ENCODE measurements at places on chromosomes 11 and 22.

- no peak for DNase-seq
Measured at GRCh38 chr11:82183346-82183745, 550.3 kb downstream of the FAM181B start.

DNA sequence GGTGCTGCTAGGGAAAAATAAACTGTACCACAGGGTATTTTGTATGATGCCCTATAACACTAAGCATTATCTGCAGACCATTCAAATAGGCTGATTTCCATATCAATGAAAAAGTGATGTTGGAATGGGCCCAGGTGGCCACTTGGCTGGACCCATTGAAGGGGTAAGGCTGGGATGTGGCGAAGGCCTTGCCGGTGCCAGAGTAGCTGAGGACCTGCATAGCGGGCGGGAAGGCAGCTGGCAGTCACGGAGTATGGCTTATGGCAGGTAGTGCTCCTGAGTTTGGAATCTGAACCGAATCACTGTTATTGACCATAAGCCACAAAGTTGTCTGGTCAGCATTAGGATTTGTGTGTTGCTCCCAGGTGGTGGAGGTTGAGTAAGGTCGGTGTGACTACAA lies 131.0 kb downstream of the MICAL2 start:
- DNase-seq, result no peak

DNA sequence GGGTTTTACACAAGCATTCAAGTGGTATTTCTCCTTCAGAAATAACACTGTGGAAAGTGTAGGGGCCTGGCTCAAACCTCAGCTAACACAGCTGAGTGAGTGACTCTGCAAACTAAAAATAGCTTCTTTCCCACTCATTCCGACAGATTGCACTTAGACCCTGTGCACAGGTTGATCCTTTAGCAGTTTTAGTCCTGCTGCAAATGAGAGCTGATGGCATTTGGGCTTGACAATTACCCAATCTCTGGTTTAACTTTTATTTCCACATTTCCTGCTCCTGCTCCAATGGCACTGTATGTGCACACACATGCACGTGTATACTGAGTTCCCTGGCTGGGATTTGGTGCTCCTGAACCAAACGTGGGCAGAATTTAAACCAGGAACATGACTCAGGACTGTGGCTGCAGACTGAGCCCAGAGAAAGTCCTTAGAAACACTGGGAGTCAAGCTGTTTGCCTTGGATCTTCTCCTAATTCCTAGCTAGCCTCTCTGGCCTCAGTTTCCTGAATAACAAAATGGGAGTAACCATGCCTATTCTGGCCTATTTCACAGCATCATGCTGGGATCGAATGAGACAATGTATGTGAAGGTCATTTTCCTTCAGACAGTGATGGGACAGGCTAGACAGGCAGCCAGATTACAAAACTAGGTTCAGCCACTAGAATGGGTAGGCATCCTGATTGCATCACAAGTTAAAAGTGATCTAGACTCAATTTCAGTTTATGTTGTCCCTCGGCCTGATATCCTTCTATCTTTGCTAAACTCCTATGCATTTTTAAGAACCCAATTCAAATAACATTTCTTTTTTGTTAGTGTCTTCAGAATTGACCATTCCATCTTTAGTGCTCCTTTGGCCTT lies 58.2 kb downstream of the SERGEF start:
- no peak for DNase-seq

GRCh38 chr11:134944986-134945385 lies 532.9 kb upstream of the B3GAT1 start:
- DNase-seq, result no peak

GRCh38 chr11:104968856-104969776 lies 742 bp upstream of the CASP4 start:
- no peak for DNase-seq

GRCh38 chr11:76773921-76774361 lies 9.2 kb upstream of the TSKU start:
- no peak for DNase-seq

DNA sequence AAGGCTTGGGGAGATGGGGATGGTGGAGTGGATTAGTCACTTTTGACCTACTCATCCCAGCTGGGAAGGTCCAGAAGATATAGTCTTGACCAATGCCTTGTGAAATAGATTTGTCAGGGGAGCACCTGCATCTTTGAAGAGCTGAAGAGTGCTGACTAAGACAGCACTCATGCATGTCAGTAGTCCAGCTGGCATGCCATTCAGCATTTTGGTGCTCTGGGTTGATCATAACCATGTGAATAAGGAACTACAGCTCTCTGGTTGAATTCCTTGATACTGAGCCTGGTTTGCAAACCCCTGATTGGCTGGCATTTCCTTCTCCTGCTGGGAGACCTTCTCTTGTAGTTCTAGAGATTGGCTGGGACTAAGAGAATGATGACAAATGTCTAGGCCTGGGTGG lies 106.8 kb upstream of the ALX4 start:
- DNase-seq, result no peak

DNA sequence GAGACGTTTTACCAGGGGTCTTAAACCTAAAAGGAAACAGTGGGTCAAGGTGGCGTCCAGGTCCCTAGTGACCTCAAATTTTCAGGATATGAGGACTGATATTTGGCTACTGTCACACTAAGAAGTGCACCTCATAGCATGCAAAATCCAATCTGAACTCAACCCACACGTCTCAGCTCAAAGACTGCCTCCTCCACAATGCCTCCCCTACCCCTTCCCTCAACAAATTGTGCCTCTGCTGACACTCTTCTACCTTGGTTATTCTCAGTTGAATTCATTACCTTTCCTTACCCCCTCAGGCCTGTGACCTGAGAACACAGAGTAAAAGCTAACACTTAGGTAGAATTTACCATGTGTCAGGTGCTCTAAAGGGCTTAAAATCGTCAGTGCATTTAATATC lies 12.4 kb upstream of the LIPT2 start:
- DNase-seq, result no peak

DNA sequence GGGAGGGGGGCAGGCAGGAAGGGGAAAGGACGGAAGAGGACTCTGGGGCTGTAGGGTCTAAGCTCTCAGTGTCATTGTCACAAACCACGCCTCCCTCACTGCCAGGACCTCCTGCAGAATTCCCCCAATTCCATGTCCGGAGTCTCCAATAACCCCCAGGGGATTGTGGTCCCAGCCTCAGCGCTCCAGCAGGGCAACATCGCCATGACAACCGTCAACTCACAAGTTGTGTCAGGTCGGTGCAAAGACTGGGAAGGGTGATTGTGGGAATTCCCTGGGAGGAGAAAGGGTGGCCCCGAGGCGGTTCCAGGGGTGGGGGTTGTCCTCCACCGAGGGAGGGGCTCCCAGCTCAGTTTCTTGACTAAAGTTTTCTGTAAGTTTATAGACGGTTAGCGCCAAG lies 86.0 kb downstream of the FEZ1 start:
- no peak for DNase-seq

DNA sequence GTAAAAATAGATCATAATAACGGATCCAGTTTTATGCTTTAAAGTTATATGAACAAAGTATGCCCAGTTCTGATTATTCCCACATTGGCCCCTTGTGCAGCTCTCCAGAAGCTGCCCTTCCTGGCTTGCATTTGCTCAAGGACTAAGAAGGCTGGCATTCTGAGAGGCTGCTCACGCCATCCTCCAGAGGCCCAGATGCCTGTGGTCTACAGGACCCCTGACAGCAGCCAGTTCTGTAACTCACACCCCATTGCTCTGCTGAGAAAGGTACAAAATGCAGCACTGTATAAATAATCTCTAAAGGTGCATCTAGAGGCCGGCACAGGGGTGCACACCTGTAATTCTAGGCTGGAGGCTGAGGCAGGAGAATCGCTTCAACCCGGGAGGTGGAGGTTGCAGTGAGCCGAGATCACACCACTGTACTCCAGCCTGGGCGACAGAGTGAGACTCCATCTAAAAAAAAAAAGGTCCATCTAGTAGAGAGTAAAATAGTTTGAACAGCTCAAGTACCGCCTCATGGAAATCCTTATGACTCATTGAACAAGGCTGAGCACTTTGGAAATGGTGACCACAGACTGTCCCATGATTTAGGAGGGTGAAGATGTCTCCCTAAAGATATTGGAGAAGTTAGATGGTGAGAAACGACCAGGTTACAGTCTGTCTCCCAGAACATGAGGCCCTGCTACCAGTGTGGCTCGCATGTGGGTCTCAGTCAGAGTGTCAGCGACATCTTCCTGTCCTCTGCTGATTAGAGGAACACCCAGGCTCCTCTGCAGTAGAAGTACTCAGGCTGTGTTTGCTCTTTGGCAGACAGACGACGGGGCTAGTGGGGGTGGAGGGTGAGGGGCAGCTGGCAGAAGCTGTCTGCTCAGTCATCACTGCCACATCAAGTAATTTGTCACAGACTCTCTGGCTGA lies 56.3 kb downstream of the KREMEN1 start:
- no peak for DNase-seq

DNA sequence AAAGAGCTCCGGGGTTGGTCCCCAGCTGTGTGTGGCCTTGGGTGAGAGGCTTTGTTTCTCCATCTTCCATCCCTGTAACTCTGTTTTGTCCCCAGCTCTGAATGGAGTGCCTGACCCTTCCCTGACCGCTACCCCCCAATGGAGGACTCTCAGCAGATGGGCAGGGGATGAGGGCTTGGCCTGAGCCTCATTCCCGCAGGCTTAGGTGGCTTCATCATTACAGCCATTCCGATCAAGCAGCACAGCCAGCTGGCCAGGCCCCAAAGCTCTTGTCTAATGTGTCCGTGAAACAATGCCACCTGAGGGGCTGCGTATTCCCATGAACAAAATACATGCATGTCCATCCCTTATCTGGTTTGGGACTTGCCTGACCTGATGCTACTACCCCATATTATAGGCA lies 3.9 kb upstream of the CDC42EP2 start:
- DNase-seq, result no peak

- DNase-seq, result no peak
Measured at GRCh38 chr11:83125577-83125976, 31.4 kb upstream of the PCF11 start.

DNA sequence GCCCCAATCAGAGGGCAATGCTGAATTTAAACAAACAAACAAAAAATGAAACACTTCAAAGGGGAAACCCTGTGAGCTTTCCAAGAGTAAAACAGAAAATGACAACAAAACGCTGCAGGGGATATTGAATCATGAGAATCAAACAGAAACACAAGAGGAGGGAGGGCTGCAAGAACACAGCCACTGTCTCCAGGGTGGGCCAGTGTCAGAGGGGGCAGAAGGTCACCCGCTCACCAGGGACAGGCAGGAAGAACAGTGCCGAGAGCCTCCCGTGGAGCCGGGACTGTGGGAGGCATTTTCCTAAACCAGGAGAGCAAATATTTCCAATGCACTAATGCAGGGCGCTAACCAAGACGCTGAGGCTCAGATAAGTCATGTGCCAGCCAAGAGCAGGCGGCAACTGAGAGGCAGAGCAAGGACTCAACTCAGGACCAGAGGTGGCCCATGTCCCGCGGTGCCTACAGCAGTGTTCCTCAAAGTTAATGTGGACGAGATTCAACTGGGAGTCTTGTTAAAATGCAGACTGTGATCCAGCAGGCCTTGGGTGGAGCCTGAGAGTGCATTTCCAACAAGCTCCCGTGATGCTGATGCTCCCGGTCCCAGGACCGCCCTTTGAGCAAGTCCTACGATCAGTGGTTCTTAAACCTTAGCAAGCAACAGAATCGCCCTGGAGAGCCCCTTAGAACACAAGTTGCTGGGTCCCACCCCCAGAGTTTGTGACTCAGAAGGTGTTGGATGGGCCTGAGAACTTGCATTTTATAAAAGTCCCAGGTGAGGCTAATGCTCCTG lies 197.2 kb downstream of the TENM4 start:
- DNase-seq, result no peak

- no peak for DNase-seq
Measured at GRCh38 chr11:13338019-13338426, 60.4 kb downstream of the BMAL1 start.

GRCh38 chr11:96260067-96260511 lies 82.9 kb downstream of the MAML2 start:
- DNase-seq, result no peak

DNA sequence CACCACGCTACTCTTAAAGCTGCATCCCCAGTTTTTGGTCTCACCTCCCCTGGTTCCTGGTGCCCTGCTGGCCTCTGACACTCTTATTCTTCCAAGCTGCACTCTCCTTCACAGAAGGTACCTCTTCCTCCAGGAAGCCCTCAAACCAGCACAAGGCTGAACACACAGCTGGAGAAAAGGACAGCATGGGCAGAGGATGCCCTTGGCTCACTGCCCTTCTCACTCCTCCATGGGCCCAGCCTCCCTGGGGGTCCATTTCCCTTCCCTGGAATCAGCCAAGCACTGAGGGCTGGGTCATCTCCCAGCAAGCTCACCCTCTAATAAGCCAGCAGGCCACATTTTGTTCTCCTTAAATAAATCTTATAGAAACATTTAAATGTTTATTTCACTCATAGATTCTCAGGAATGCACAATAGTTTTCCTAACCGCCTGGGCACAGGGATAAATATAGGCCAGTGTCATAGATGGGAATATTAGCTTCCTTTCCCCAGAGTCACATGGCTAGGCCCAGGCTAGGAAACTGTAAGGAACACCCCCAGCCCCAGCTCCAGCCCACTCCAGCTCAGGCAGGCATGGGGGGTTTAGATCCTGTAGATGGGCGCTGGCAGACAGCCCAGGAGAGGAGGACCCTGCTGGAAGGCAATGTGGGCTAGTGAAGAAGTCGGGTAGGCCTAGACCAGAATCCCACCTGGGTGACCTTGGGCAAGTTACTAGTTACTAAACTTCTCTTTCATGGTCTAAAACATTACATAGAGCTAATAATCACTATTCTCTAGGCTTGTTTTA lies 51.5 kb downstream of the IRAG1 start:
- no peak for DNase-seq

DNA sequence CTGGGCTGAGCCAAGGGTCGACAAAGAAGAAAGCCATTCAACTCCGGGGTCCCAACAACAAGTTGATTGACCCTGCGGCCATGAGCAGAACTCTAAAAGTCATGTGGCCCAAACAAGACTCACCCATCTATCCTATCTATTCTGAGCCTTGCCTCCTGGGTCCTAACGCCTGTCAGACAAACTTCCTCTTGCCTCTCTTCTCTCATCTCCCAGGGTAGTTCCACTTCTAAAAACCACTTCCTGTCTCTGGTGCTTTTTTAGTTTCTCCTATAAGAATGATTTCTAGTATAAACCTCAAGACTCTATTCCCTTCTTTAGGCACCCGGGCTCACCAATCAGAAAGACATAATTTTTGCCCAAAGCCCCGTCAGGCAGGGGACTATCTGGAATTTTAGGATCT lies 530.2 kb downstream of the DLG2 start:
- no peak for DNase-seq

DNA sequence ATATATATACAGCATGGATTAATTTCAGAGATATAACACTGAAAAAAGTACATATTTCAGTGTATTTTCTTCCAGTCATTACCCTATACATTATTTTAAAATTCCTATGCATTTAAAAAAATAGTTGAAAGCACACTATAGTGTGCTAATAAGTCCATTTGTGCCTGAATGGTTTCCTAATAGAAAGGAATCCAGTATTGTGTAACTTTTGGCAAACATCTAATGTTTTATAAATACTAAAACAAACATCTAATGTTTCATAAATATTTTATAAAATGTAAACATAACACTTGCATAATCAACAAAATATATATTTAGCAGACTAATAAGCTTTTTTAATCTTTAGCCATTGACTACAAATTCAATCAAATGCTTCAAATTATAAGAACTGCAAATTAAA lies 126.6 kb upstream of the FIBIN start:
- no peak for DNase-seq

- no peak for DNase-seq
Measured at GRCh38 chr22:26766510-26767350, 109.3 kb downstream of the MIAT start.

- DNase-seq, result no peak
Measured at GRCh38 chr11:104841973-104842525, 56.2 kb downstream of the CASP12 start.

Measured in K562 (cell line).